ENCODE measurements at places on chromosomes 13 and 19.
A peak's percentile ranks its signal among the peaks of the same experiment; 100 is the strongest.

- DNase-seq = no peak
Measured at GRCh38 chr13:67408798-67409197, 178.7 kb upstream of the PCDH9 start.

GRCh38 chr19:40081411-40081810, 9.3 kb downstream of the ZNF780A start:
- DNase-seq = no peak

DNA sequence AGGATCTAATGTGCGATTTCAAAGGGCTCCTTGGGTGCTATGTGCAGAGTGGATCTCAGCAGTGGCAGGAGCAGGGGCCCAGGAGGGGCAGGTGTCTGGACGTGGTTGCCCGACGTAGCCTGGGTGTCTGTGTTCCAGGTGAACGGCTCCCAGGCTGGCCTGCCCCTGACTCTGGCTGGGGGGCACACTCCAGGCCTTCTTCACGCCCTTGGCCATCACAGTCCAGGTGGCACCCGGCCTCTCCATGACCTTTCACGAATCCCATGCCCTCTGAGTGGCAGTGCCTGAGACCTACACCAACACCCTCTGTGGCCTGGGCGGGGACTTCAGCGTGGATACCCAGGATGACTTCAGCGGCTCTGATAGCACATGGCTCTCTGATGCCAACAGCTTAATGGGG, 11.3 kb upstream of the FXYD3 start:
- no peak for DNase-seq

DNA sequence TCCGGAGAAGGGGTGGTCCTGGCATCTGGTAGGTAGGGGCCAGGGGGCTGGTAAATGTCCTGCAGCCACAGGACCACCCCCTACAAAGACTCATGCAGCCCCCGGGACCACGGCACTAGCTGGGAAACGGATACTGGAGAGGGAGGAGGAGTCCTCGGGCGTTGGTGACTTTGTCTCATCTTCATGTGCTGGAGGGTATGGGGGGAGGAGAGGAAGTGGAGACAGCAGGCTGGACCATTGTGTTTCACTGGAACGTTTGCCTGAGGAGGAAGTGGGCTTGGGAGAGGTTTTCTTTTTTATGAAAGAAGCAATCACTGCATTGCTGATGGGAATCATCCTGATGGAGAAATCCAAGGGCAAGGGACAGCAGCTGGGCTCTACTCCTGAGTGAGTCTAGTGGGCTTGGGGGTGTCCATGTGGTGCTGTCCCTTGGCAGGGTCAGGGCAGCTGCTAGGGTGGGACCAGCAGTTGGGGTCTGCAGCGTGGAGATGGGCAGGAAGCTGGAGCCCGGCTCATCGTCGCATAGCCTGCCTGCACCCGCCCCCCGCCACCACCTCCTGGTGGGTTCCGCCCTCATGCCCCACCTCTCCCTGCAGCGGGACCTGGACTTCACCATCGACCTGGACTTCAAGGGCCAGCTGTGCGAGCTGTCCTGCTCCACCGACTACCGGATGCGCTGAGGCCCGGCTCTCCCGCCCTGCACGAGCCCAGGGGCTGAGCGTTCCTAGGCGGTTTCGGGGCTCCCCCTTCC, 1.7 kb upstream of the ADM5 start:
- no peak for DNase-seq

GRCh38 chr13:75440100-75440499, 41.9 kb downstream of the TBC1D4 start:
- no peak for DNase-seq

- no peak for DNase-seq
Measured at GRCh38 chr19:8030960-8031359, 21.6 kb upstream of the CCL25 start.

DNA sequence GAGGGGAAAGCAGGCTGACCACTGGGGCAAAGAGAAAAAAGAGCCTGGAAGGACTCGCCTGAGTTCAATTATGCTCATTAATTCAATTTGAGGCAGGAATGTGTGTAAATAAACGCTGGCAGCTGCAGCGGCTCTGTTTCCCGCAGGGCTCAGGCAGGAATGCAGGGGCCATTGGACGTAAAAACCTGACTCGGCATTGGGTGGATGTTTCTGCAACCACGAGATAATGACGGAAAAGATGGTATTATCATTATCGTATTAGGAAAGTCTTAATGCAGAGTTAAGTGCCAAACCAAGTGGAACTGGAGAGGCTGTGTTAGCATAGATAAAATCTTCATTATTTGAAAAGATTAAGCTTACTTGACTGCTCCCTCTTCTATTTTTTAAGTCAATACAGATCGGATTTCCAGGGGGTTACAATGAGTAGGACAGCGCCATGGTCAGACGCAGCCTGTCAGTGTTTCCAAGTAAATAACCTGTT, 169.8 kb downstream of the SHISA2 start:
- DNase-seq = peak; percentile 45
